ENCODE measurements at places on chromosomes 3 and 15. TPM values are rescaled to one million over a fixed set of nuclear protein-coding genes. Genes with fewer than 3 reads are reported as not detected.

C3orf70 gene
- total RNA-seq, result 4.9 TPM

DNA sequence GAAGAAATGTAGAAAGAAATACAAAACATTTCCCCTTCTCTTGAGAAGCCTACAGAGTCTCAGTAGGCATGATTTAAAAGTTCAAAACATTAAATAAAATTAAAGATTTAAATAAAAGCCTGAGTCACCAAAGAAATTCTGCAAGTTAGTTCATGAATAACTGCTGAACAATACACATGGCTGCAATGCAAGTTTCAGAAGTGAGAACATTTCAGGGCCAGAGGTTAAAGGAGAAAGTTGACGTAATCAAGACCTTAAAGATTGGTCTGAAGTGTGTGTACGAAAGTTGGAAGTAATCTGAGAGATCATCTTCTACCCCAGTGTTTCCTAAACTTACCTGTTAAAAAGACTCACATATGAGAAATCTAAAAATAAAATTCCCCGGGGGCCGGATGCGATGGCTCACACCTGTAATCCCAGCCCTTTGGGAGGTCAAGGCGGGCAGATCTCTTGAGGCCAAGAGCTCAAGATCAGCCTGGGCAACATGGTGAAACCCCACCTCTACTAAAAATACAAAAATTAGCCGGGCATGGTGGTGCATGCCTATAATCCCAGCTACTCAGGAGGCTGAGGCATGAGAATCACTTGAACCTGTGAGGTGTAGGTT, 108.7 kb upstream of the PHLDB2 start:
- no peak overlapping the region for H3K27ac ChIP-seq
- H3K4me3 ChIP-seq, result no peak overlapping the region
- H3K27me3 ChIP-seq, result no peaks in the 10 kb centered on the region
- H3K4me1 ChIP-seq, result peaks cover 3% of the 10 kb centered on the region

FBXL22 gene
- 2.7 TPM for total RNA-seq

GRCh38 chr3:106821801-106822200, 555.4 kb upstream of the CCDC54 start:
- H3K27me3 ChIP-seq, result no peaks in the 10 kb centered on the region
- DNase-seq, result no peak
- no peaks in the 10 kb centered on the region for H3K36me3 ChIP-seq
- no peak overlapping the region for H3K27ac ChIP-seq

- H3K27me3 ChIP-seq, result no peaks in the 10 kb centered on the region
- DNase-seq, result no peak
- no peak overlapping the region for H3K27ac ChIP-seq
These were observed 194.2 kb upstream of the ICE2 start for GRCh38 chr15:60673166-60673565.

GRCh38 chr15:32872621-32873283, 154.9 kb downstream of the GREM1 start:
- H3K27ac ChIP-seq, result no peak overlapping the region

GRCh38 chr3:183764847-183765731, 60.3 kb downstream of the MAP6D1 start:
- no peak overlapping the region for H3K4me3 ChIP-seq
- peak; percentile 25 for DNase-seq
- peak overlapping the region; percentile 81 for H3K27ac ChIP-seq
- peaks cover 6% of the 10 kb centered on the region for H3K4me1 ChIP-seq

GRCh38 chr3:191399918-191400317, 61.0 kb upstream of the PYDC2 start:
- no peak overlapping the region for H3K4me3 ChIP-seq
- no peak overlapping the region for H3K27ac ChIP-seq
- H3K4me1 ChIP-seq, result no peaks in the 10 kb centered on the region
- no peaks in the 10 kb centered on the region for H3K27me3 ChIP-seq
- DNase-seq, result no peak

DNA sequence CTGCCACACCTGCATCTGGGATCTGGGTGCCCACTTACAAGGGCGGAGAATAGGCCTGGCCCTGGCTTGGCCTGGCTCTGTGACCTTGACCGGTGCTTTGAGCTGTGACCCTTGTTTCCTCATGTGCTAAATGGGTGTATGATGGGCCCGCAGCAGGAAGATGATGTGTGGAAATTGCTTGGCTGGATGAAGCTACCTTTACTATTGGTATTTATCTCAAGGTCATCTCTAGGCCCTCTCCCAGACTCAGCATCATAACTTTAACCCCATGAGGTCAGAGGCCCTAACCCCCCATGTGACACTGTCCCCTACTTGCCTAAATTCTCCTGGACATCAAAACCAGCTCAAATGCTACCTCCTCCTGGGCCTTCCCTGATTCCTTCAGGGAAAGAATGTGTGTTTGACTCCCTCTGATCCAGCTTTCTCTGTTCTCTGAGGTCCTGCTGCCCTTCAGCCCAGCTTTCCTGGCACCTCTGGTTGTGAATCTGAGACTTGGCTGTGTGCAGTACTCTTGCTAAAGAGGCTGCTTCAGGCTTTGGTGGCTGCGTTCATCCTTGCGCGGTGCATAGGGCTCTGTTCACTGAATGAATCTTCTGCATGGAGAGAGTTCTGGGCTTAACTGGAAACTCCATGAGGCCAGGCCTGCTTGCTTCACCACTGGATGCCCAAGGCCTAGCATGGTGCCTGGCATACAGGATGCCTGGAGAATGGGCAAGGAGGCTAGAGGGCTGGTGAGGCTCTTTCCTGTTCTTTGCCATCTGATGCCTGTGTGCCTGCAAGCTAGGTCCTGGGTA, 25.2 kb upstream of the SLC6A6 start:
- H3K36me3 ChIP-seq, result no peaks in the 10 kb centered on the region
- H3K4me1 ChIP-seq, result no peaks in the 10 kb centered on the region

CSTA gene
- total RNA-seq, result 16.9 TPM

DNA sequence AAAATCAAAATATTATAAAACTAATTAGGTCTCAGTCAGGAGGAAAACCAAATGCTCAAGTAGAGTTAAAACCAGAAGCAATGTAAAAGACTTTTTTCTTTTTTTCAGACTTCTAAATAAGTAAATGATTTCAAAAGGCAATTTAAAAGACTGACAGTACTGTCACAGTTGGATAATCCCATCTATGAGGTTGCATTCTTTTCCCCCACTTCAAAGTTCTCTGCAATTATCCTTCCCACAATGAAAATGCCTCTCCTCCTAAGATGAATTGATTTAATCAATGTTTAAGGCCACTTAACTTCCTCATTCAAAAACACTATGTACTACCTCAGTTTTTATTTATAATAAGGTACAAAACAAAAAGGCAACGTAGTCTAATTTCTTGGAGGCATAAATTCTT, 8.1 kb downstream of the MRPL3 start:
- no peak overlapping the region for H3K4me3 ChIP-seq
- no peaks in the 10 kb centered on the region for H3K27me3 ChIP-seq
- H3K36me3 ChIP-seq, result peaks cover 29% of the 10 kb centered on the region
- peaks cover 2% of the 10 kb centered on the region for H3K4me1 ChIP-seq
- H3K27ac ChIP-seq, result no peak overlapping the region

DNA sequence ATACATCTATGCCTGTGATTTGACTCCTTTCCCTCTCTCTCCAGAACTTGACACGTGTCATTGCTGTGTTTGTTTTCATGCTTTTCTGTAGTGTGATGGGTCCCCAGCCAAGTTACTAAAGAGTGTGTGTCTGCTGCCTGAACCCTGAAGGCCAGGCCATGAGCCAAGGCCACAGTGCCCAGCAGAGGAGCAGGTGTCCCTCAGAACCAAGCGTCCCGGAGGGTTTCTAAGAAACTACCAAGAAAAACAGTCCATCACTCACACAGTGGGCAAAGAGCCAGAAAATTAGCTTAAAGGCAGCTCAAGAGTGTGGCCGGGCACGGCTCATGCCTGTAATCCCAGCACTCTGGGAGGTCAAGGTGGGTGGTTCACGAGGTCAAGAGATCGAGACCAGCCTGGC, 35.2 kb downstream of the FBXO45 start:
- no peak overlapping the region for H3K27ac ChIP-seq
- no peak overlapping the region for H3K4me3 ChIP-seq
- no peaks in the 10 kb centered on the region for H3K36me3 ChIP-seq
- no peak for DNase-seq
- H3K4me1 ChIP-seq, result no peaks in the 10 kb centered on the region
- H3K27me3 ChIP-seq, result no peaks in the 10 kb centered on the region

DNA sequence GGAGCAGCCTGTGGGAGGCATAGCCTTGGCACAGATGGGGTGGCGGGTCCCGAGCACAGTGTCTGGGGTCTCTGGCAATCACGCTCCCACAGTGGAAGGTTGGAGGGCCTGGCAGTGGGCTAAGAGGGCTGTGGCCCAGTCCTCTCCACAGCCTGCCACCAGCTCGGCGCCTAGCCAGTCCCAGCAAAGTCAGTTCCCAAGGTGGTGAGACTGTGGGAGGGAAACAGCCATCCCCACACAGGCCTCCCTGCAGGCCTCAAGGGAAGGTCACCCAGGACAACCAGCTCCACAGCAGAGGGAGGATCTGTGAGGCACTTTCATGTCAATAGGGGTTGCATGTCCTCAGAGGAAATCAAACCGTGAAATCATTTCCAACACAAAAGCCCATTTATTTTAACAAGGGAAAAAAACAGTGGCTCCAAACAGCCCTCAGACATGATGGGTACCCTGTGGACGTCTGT, 27.6 kb upstream of the LIMD1 start:
- H3K4me3 ChIP-seq, result no peak overlapping the region
- H3K36me3 ChIP-seq, result no peaks in the 10 kb centered on the region
- no peaks in the 10 kb centered on the region for H3K27me3 ChIP-seq
- H3K27ac ChIP-seq, result no peak overlapping the region
- DNase-seq, result no peak
